ENCODE measurements at places on chromosomes 5 and 9.

GRCh38 chr9:133713960-133714495, 24.1 kb downstream of the SARDH start:
- no peak for DNase-seq

DNA sequence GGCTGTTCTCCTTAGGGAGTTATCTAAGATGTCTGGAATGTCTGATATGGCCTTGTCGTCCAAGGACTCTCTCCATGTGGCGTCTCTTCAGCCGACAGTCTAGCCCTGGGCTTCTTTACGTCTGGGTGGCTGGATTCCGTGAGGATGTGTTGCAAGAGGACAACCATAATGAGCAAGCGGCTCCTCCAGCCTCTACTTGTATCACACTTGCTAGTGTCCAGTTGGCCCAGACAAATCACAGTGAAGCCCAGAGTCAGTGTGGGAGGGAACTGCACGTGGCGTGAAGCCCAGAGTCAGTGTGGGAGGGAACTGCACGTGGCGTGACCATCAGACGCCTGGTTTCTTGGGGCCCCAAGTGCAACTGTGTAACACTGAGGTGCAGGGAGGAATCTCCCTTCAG, 61.1 kb downstream of the COL23A1 start:
- no peak for DNase-seq

GRCh38 chr5:10467281-10468198, 25.9 kb downstream of the ROPN1L start:
- DNase-seq = no peak

GRCh38 chr9:104635456-104635855, 17.5 kb upstream of the OR13C9 start:
- DNase-seq = no peak

GRCh38 chr9:120965344-120966012, 38.9 kb upstream of the TRAF1 start:
- no peak for DNase-seq

- no peak for DNase-seq
These were observed 490.2 kb downstream of the EBF1 start for GRCh38 chr5:158609333-158610050.

GRCh38 chr5:87127956-87128687, 139.6 kb upstream of the RASA1 start:
- no peak for DNase-seq

- DNase-seq = no peak
These were observed 107.7 kb upstream of the PANK3 start for GRCh38 chr5:168686837-168687236.

- DNase-seq = no peak
These were observed 113.4 kb downstream of the HSD17B3 start for GRCh38 chr9:96188571-96188970.

- DNase-seq = no peak
These were observed 216.2 kb downstream of the MAN2A1 start for GRCh38 chr5:109905906-109906305.

- no peak for DNase-seq
These were observed 41.1 kb upstream of the DAP start for GRCh38 chr5:10801931-10802666.

GRCh38 chr5:149367249-149367971, 9.6 kb downstream of the PCYOX1L start:
- DNase-seq = peak; percentile 79

DNA sequence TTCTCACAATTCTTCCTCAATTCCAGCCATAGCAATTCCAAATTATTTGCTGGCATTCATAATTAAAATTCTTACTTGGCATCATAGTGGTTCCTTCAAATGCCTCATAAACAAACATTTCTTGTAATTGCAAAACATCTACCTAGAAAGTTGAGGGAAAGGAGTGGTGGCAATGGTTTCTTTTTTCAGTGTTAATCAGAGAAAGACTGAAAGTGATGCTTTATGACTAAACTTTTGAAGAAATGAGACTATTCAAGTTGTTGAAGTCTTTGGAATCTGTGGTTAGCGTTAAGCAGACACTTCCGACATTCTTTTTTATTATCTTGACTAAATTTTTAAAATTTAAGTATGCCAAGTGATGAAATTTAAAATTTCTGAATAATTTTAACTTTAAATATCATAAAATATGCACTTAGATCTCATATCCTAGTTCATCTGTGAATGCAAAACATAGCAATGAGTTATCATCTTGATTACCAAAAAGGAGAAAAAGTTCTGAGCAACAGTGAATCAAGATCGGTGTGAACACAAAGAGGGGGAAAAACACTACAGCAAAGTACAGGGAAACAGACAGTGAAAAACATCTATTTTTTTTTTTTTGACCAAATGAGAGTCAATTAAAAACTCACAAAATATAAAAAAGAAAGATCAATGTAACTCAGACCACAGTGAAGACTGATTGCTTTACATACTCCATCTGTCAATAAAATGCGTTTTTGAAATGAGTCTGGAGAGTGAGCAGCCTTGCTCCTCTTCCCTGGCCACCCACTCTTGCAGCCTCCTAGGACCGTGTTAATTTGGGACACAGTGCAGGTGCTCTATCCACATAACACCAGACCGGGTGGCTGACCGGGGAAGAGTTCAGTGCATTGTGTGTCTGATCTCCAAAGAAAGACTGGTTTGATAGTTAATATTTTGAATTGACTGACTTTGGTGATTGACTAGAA, 20.6 kb upstream of the IL7R start:
- DNase-seq = no peak

GRCh38 chr5:141567513-141568117, 51.2 kb downstream of the DIAPH1 start:
- DNase-seq = peak; percentile 33

- DNase-seq = no peak
These were observed 7.5 kb downstream of the RPS6 start for GRCh38 chr9:19372567-19372966.

GRCh38 chr9:134598884-134599245, 42.7 kb upstream of the COL5A1 start:
- DNase-seq = peak; percentile 36

DNA sequence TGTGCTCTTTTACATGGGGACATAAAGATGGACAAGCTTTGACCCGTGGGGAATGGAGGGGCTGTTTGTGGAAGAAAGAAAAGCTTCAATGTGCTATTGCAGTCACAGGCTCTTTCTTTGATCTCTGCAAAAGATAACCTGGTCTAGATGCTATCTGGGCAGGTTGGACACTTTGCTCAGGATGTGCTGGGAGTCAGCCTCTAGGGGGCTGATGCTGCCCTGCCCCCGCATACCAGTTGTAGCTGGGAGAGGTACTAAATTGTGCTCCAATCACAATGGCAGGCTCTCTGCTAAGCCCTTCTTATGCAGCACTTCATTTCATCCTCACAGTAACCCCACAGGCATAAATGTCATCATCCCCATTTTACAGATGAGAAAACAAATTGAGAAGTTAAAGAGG, 67.2 kb downstream of the PSD2 start:
- no peak for DNase-seq

Measured in D341Med (cell line).